ENCODE measurements at places on chromosomes 2 and 18. TPM values are rescaled to one million over a fixed set of nuclear protein-coding genes. Genes with fewer than 3 reads are reported as not detected.
A peak's percentile ranks its signal among the peaks of the same experiment; 100 is the strongest.

- DNase-seq, result no peak
- H3K27ac ChIP-seq, result no peak overlapping the region
- no peak overlapping the region for H3K4me3 ChIP-seq
- H3K4me1 ChIP-seq, result peaks cover 9% of the 10 kb centered on the region
- no peaks in the 10 kb centered on the region for H3K36me3 ChIP-seq
- H3K27me3 ChIP-seq, result no peaks in the 10 kb centered on the region
Measured at GRCh38 chr2:8997631-8998030, 5.9 kb downstream of the MBOAT2 start.

DNA sequence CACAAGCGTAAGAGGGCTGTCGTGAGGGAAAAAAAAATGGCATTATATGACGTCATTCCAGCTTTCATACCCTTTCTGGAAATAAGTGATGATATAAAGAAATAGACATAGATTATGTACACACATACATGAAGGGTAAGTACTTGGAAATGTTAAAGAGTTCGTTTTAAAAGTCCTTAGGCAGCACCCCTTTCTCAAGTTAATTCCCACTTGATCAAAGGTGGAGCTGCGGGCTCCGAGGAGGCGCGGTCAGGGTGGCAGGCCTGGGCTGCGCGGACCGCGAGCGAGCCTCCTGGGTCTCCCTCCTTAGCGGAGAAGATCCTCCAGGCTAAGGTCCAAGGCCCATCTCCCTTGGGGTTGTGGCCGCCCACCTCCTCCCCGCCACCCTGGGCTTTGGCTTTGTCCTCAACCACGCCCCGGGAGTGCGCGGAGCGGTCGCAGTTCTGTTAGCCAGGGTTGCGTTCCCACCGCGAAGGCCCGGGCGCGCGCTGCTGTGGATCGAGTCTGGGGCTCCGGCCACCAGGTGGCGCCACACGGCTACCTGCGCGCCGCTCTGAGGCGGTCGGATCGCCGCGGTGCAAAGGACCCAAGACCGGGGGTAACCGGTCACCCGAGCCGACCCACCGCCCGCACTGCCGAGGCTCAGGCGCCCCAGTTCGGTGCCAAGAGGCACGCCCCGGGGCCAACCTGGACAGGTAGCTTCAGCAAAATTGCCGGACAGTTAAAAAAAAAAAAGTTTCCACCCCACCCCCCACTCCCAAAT lies 66.8 kb downstream of the HNRNPLL start:
- H3K27ac ChIP-seq, result no peak overlapping the region
- H3K4me3 ChIP-seq, result peak overlapping the region; percentile 59
- peak; percentile 83 for DNase-seq
- peaks cover 5% of the 10 kb centered on the region for H3K27me3 ChIP-seq
- no peaks in the 10 kb centered on the region for H3K36me3 ChIP-seq

- H3K4me3 ChIP-seq, result no peak overlapping the region
- peaks cover 2% of the 10 kb centered on the region for H3K36me3 ChIP-seq
- H3K4me1 ChIP-seq, result peaks cover 35% of the 10 kb centered on the region
- peak; percentile 71 for DNase-seq
- peaks cover 8% of the 10 kb centered on the region for H3K27me3 ChIP-seq
Measured at GRCh38 chr2:238521870-238522269, 95.1 kb downstream of the ASB1 start.

DNA sequence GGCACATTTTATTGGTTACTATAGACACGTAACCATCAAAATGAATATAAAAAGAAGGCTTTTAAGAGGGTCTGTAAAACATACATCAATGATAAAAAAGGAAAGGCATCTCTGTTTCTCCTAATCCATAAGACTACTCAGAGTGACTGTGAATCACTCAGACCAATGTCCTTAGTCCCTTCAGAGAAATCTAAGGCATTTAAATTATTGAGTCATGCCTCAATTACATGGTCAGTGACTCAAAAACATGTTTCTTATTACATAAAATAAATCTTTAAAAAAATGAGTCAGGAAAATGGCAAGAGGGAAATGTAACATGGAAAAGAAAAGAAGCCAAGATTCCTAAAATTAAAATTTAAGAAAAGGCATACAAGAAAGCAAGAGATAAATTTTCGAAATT lies 146.6 kb downstream of the ERBB4 start:
- no peak for DNase-seq
- H3K27ac ChIP-seq, result no peak overlapping the region
- no peaks in the 10 kb centered on the region for H3K4me1 ChIP-seq
- H3K36me3 ChIP-seq, result no peaks in the 10 kb centered on the region

- DNase-seq, result peak; percentile 81
- no peaks in the 10 kb centered on the region for H3K27me3 ChIP-seq
- H3K4me3 ChIP-seq, result no peak overlapping the region
- peaks cover 10% of the 10 kb centered on the region for H3K4me1 ChIP-seq
- H3K36me3 ChIP-seq, result no peaks in the 10 kb centered on the region
Measured at GRCh38 chr2:157261199-157261782, 3.8 kb downstream of the GALNT5 start.

GRCh38 chr2:63663013-63663864 lies 74.5 kb downstream of the MDH1 start:
- H3K36me3 ChIP-seq, result no peaks in the 10 kb centered on the region
- no peaks in the 10 kb centered on the region for H3K27me3 ChIP-seq
- no peak for DNase-seq
- no peak overlapping the region for H3K4me3 ChIP-seq

- no peaks in the 10 kb centered on the region for H3K4me1 ChIP-seq
- H3K4me3 ChIP-seq, result no peak overlapping the region
- H3K27me3 ChIP-seq, result no peaks in the 10 kb centered on the region
- no peak overlapping the region for H3K27ac ChIP-seq
- DNase-seq, result no peak
Measured at GRCh38 chr2:17461087-17461475, 57.2 kb downstream of the RAD51AP2 start.

DNA sequence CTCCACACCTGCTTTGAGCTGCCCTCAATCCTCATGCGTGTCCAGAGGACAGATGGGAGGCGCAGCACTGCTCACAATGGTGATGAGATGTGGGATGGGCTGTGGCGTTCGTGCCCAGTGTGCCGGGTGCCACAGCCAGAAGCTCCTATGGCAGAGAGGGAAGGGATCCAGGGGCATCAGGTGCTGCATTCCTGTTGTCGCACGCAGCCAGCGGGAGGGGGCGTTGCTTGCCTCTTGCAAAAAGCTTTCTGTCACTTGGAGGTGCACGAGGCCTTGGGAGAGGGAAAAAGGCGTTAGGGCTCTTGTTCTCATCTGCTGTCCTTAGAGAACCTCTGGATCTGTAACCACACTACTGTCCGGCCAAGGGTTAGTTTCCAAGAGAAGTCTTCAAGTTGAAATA lies 29.2 kb upstream of the ALLC start:
- H3K27ac ChIP-seq, result no peak overlapping the region
- H3K4me1 ChIP-seq, result peaks cover 9% of the 10 kb centered on the region
- no peak for DNase-seq

- DNase-seq, result no peak
- no peak overlapping the region for H3K27ac ChIP-seq
- no peak overlapping the region for H3K4me3 ChIP-seq
- H3K36me3 ChIP-seq, result no peaks in the 10 kb centered on the region
- no peaks in the 10 kb centered on the region for H3K27me3 ChIP-seq
- H3K4me1 ChIP-seq, result no peaks in the 10 kb centered on the region
Measured at GRCh38 chr2:195437521-195437920, 219.5 kb upstream of the SLC39A10 start.

CCDC102B gene
- total RNA-seq, result 30.9 TPM

PARD6G gene
- 2.9 TPM for total RNA-seq

POTEJ gene
- total RNA-seq, result 0.04 TPM
